ENCODE measurements at places on chromosomes 2 and 18.

DNA sequence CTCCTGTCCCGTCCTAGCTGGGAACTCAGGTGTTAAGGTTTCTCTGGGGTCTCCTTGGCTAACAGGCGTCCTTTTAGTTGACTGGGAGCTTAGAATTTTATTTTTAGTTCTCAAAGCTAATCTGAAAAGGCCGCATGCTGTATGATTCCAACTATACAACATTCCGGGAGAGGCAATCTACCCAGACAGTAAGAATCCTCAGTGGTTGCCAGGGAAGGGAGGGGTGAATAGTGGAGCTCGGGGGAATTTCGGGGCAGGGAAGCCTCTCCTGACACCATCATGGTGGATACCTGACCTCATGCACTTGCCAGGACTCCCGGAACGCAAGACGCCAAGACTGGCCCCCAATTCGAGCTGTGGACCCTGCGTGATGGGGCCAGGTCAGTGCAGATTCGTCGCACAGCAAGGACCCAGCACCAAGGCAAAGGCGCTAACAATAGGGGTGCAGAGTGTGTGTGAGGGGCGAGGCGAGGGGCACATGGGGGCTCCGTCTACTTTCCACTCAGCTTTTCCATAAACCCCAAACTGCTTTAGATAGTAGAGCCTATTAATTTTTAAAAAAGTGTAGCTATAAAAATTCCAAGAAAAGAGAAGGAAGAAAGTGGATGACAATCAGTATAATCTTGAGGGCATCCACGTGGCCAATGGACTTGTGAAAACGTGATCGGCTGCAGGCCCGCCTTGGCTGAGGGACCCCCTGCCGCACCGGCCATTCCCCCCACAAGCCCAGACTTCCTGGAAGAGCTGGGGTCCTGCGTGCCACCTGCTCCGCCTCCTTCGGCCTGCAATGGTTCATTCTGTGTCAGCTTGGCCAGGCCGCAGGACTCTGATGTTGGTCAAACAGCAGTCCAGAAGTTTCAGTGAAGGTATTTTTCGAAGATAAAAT is 17.3 kb downstream of the PDCD1 start:
- DNase-seq: no peak

DNA sequence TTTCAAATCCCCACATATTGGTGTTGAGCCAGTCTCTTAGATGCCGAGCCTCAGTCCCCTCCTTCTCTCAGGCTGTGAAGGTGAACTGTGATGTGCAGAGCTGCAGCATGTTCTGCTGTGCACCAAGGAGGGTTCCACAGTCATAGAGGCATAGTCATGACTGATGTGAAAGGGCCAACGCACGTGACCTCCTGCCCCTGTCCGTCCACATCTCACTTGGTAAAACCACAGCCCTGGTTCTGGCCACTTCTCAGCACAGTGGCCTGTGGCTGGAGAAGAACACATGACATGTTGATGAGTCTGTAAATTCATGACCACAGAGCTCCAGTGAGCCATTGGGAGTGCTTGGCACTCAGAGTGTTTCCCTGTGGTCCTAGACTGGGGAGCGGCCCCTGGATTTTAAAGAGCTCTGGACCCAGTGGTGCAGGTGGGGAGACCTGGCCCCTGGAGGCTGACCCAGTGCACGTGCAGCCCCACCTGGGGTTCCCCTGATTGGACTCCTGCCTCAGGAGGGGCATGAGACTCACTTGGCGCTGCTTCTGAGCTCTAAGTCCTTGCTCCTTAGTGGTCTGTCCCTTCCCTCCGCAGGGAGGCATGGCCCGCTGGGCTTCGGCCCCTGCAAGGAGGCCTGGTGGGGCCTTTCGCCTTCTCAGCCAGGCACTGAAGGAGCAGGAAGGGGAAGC is 25.3 kb downstream of the INPP4A start:
- no peak for DNase-seq

- DNase-seq: no peak
Observed at GRCh38 chr2:46095830-46096229, 201.4 kb upstream of the EPAS1 start.

DNA sequence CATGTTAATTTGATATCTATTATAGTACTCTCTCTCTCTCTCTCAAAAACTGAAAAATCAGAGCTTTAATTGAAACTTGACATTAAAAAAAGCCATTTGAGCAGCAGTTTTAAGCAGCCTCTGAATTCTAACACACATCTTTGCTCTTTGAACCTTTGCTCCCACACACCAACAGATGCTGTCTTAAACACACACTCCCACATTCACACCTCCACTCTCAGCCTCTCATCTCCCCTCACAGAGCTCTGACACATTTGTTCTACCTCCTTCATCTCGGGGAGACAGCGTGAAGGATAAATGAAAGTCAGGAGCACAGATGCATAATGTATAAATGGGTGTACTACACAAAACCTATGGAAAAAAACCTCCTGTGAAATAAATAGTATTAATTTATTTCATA is 95.2 kb downstream of the NAB1 start:
- no peak for DNase-seq

GRCh38 chr2:64812285-64812684 is 158.6 kb upstream of the SERTAD2 start:
- no peak for DNase-seq

- DNase-seq: no peak
Observed at GRCh38 chr18:644395-645004, 13.0 kb upstream of the TYMS start.

GRCh38 chr18:8639762-8640161 is 30.5 kb downstream of the RAB12 start:
- DNase-seq: no peak

DNA sequence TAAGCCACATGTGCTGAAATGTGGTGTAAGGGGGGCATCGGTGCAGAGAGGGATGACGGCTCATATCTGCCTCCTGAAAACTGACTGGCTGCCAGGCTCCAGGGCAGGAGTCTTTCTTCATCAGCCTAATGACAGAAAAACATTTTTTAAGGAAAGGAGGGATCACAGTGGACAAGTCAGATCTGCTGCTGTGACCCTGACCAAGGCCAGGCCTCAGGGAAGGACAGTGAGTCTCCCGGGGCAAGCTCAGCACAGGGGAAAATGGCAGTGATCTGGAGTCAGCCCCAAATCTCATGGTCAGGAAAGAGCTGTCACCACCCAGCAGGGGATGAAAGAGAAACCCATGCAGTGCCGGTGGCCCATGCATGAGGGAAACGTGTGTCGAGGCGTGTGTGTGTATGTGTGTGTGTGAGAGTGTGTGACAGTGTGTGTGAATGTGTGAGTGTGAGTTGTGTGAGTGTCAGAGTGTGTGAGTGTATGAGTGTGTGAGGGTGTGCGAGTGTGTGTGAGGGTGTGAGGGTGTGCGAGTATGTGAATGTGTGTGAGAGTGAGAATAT is 134.5 kb downstream of the INHBB start:
- no peak for DNase-seq

DNA sequence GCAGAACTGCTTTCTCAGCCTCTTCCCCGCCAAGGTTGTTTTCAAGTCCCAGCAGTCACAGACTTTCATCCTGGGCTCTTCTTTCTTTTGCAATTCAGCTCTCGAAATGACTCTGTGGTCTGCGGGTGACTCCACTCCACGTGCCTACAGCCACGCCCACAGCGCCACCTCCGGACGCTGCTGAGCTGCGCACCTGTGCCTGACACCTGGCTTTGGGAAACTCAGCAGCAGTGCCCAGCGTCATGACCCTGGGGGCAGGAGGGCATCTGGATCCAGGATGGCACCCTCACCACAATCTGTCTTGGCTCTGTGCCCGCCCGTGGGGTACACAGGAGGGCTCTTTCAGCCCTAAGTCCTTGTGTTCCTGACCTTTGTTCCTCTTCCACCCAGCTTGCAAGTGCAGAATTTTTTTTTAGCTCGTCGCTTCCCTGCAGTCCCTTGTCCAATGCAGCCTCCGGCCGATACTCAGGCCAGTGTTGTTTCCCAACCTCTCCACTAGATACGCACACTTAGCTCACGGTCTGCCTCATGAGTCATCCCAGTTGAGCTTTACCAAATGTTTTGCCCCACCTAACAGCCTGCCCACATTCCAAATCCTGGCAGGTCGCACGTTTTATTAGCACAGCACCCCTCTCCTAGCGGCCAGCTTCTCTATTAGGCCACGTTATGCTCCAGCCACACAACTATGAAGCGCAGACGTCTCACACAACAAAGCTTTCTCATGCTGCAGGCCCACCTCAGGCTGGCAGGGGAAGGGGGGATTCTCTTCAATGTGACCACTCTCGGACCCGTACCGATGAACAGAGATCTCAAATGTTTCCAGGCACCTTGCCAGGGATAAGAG is 6.5 kb upstream of the CAPN10 start:
- no peak for DNase-seq

DNA sequence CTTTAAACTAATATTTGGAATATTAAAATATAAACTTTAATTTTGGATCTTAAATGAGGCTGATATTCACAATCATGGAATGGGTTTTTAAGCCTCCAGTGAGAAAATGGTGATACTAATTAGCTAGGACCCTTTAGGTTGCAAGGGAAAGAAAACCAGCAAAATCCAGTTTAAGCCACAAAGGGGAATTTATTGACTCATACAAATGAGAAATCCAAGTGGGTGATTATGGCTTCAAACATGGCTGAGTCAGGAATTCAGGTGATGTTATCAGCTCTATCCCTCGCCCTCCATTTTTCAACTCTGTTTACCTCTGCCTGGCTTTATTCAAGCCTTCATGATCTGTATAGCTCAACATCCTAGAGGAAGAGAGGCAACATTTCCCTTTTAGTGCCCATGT is 75.3 kb upstream of the DLX2 start:
- DNase-seq: no peak

DNA sequence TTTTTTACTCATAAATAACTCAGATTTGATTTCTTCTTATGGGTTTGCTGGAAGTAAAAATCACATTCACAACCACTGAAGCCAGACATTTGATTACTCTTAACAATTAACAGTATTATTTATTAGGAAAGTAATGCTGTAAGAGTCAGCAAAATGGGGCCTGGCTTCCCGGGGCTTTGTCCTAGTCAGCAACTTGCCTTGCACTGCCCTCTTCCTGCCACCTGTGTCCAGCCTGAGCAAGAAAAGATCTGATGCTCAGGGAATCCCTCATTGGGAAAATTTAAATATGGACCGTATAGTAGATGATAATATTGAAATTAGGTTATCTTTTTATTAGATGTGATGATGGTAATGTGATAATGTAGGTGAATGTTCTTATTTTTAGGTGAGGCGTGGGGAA is 30.8 kb upstream of the ACYP2 start:
- DNase-seq: no peak

DNA sequence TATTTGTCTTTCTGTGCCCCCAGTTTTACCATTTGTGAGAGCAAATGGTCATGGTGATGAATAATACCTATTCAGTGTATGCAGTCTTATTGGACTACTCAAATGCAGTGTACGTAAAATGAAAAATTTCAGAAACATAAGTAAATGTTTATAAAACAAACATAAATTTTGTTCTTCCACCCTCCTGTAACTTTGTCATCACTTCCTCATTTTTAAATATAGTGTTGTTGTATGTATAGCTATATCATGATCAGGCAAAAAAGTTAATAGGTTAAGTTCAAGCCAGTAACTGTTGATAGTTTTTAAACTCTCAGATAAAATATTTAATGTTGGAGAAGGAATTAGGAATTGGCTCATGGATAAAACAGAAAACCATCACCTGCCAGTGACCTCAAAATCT is 93.2 kb downstream of the KLF7 start:
- no peak for DNase-seq

- no peak for DNase-seq
Observed at GRCh38 chr2:18829251-18829902, 240.0 kb upstream of the NT5C1B start.

- no peak for DNase-seq
Observed at GRCh38 chr2:10367472-10368439, 65.1 kb downstream of the HPCAL1 start.

GRCh38 chr2:99727199-99727598 is 237.4 kb upstream of the REV1 start:
- no peak for DNase-seq

- DNase-seq: no peak
Observed at GRCh38 chr2:233242231-233242927, 9.1 kb upstream of the ATG16L1 start.

DNA sequence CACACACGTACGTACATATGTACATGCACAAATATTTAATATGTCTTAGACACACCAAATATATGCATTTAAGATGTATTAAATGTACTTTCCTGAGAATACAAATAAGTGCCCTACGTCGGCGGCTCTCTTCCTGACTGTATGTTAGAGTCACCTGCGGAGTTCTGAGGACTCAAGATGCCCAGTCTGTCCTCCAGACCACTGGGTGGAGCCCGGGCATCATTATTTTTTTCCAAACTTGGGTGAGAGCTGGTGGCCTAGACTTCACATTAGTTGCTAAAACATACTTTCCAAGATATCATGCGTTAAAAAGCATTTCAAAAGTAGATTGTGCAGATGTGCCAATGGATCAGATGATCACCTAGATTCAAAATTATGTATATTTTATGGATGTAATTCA is 2.9 kb downstream of the IL18R1 start:
- no peak for DNase-seq

DNA sequence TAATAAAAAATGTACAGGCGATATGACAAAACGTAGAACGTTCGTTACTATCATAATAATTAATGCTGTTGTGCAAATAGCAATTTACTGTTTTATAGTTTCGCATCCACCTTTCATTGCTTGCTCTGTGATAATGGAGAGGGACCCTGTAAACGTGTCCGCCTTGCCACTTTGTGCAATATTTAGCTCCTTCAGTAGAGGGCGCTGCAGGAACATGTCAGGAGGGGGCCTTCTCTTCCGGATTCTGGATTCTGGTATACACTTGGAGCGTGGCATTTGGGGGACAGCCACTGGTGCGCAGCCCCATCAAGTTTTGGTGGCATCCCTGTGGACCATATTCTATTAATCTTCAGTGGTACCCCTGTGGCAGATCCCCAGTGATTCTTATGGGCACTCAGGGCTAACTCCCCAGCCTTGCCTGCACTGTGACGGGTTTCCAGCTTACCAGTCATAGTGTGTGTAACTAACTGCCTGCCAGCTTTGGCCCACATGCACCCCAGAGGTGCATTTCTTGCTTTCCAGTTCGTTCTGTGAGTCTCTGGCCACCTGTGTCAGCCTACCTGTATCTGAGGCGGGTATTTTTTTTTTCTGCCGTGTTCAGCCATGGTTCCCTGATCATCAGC is 140.3 kb downstream of the CYRIA start:
- DNase-seq: no peak

- no peak for DNase-seq
Observed at GRCh38 chr18:41593171-41593675, 361.8 kb upstream of the PIK3C3 start.

DNA sequence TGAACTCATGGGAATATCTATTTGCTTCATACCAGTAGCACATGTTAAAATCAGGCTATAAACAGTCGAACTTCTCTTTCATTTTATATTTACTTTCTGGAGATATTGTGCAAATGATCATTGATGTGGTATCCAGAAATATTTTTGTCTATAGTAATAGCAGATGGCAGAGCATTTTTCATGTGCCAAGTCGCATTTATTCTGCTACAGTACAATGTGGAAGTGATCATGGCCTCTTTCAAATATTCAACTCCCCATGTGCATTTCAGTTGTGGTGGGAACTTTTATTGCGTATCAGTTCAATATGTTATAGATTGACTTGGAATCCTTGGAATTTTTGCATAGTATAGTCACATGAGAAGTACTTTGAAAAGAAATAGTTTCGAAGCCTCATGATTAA is 57.4 kb downstream of the RHBDD1 start:
- no peak for DNase-seq

Measured in bone marrow (tissue), 2 donors.